NCI-H1694 (cell line): ENCODE measurements at places on chromosomes 13 and 19.
A peak's percentile ranks its signal among the peaks of the same experiment; 100 is the strongest.

- peak; percentile 7 for DNase-seq
These were observed 21.4 kb upstream of the MICU2 start for GRCh38 chr13:21625366-21625765.

GRCh38 chr19:28864577-28865042 lies 348.3 kb downstream of the UQCRFS1 start:
- no peak for DNase-seq

DNA sequence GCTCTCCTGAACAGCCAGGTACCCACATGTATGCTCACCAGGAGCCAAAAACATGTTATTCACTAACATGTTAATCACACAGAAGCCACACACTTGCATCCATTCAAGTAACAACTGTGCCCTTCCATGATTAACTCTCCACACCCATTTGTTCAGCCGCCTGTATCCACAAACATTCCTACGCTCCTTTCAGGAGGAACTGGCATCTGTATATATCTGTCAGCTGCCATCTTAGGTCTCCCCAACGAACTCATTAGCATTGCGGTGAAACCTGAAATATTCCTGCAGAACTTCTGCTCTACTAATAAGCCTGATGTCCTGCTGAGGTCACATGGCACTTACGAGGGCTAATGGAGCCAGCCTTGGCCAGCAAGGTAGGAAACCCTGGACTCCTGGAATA lies 33.0 kb downstream of the OLFM2 start:
- no peak for DNase-seq

DNA sequence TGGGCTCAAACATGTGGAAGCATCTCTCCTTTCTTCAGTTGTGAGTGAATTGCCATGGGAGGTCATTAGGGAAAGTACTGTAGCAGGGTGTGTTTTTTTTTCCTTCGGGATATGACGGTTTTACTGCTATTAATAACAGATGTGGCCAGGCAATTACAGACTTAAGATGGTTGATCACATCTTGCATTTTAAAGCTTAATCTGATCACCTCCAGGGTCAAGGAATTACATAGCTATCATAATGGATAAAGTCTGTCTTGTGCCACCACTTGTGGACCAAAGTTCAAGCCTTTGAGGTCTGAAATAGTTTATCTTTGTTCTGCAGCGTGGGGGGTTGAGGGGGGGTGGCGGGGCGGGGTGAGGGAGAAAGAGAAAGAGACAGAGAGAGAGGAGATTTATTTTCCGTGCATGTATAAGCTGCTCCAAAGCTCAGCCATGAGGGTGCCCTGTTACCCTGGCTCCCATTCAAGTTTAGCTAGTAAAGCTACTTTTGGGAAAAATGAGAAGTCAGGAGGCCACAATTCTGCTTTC lies 5.5 kb upstream of the SERP2 start:
- no peak for DNase-seq

- DNase-seq: no peak
These were observed 56.5 kb downstream of the VAV1 start for GRCh38 chr19:6828698-6829633.

DNA sequence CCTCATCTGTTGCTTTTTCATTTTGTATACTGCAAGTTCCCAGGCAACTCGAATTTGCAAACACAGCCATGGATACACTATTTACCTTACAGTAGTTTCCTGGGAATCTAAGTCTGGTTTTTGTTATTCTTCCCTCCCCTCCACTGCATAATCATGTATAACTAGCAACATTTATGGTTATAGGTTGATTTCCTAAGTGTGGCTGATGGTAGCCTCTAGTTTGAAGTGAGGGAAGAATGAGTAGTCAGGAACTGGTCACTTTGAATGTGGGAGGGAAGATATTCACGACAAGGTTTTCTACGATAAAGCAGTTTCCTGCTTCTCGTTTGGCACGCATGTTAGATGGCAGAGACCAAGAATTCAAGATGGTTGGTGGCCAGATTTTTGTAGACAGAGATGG lies at the start of gene KCNRG:
TSS of gene KCNRG (plus strand) at position 187 of the 400 bp plus-strand sequence. CDS start at position 237, 50 bp downstream.
- no peak for DNase-seq

GRCh38 chr13:102805680-102806079 lies 6.8 kb downstream of the BIVM start:
- DNase-seq: no peak

DNA sequence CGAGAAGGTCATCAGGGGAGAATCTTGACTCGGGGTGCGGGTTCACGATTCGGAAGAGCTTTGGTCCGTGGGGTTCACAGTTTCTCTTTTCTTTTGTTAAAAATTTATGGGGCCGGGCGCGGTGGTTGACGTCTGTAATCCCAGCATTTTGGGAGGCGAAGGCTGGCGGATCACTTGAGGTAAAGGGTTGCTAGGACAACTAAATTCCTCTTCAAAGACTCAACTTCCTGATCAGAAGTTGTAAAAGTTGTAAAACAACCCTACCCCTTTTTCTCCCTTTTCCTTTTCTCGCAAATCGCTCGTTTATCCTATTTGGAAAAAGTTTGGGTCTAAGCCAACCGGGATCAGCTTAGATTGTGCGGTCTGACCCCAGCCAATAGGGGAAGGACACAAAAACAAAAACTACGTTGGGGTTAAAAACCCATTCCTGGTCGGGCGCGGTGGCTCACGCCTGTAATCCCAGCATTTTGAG lies 673 bp downstream of the ZNF486 start:
- DNase-seq: no peak

GRCh38 chr19:49451430-49452181 lies at the start of gene PIH1D1:
Gene PIH1D1, minus strand, starts transcription at chr19:49451814. Its CDS starts 240 bp downstream, at chr19:49451574.
- DNase-seq: peak; percentile 99

DNA sequence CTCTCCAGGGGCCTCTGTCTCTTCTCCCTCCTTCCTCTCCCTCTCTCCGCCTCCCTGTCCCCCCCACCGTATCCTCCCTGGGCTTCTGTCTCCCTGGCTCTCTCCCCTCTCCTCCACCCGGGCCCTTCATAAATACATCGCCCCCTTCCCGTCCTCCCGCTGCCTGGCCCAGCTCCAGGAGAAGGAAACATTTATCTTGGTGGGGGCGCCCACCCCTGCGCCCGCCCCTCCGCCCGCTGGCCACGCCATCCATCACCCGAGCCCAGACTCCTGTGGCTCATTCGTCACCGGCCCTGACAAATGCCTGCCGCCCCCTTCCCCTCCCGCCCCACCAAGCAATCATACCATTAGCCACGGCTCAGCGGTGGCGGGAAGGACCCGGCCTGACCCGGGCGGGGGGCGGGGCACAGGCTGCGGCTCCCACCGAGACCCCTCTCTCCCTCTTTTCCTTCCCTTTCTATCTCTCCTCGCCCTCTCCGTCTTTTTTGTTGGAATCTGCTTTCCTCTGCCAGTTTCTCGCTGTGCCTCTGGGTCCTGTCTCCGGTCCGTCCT lies 2.6 kb upstream of the MEIS3 start:
- peak; percentile 63 for DNase-seq

DNA sequence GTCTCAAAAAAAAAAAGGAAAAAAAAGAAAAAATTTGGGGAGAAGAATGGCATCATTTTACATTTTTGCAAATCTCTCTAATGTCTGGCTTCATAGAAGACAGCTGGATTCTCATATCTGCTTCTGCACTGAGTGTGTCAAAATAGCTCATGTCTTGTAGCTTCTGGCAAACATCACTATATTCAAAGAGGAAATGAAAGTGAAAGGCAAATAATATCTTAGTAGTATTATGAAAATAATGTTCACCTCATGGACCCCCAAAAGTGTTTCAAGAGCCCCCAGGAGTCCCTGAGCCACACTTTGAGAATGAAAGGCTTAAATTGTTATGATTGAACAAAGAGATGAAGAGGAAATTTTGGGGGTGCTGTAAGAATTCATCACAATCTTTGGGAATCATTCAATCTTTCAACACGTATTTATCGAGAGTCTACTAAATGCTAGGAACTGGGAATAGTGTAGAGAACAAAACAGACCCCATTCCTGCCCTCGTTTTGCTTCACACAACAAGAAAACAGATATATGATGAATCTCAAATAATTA lies 1.2 kb upstream of the SLC6A16 start:
- no peak for DNase-seq

GRCh38 chr13:66933994-66934393 lies 296.1 kb downstream of the PCDH9 start:
- DNase-seq: no peak

GRCh38 chr13:95541308-95541707 lies 11.2 kb upstream of the CLDN10 start:
- no peak for DNase-seq

DNA sequence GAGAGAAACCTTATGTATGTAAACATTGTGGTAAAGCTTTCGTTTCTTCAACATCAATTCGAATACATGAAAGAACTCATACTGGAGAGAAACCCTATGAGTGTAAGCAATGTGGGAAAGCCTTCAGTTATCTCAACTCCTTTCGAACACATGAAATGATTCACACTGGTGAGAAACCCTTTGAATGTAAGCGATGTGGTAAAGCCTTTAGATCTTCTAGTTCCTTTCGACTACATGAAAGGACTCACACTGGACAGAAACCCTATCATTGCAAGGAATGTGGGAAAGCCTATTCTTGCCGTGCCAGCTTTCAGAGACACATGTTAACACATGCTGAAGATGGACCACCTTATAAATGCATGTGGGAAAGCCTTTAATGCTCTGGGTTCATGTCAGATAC lies 24.7 kb downstream of the ZNF136 start:
- DNase-seq: no peak

DNA sequence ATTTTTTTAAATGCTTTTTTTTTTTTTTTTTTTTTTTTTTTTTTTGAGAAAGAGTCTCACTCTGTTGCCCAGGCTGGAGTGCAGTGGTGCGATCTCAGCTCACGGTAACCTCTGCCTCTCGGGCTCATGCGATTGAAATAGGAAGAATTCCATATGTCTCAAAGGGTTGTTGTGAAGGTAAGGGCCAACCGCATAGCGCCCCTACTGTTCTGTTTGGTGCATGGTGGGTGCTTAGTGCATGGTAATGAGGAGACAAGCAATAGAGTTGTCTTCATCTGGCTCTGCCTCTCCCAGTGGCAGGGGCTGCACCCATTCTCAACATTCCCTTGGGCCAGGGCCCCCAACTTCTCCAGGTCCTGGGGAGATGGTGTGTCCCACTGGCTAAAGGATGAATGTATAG lies 68.7 kb downstream of the RASL11A start:
- DNase-seq: peak; percentile 23

GRCh38 chr19:18502638-18503294 lies 19.1 kb downstream of the ELL start:
- no peak for DNase-seq

- DNase-seq: no peak
These were observed 77.9 kb downstream of the GNG7 start for GRCh38 chr19:2624537-2625091.

GRCh38 chr19:46466536-46467196 lies 4.7 kb downstream of the PNMA8A start:
- DNase-seq: no peak

DNA sequence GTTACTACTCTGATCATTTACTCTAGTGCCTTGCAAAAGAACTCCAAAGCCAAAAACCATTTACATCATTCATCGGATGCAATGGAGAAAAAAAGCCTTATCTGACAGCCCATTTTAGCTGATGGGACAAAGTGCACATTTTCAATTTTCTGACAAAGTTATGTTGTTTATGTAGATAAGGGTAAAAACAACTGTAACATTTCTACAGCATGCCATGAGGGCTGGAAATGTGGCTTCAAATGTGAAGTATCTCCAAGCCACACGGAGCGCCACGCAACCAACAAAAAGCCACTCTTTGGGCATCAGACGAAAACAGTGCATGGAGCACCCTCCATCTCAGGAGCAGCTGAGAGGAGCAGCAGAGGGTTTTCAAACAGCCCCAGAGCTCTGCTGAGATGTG lies 364.6 kb upstream of the ZNF507 start:
- DNase-seq: no peak

GRCh38 chr13:102609696-102610095 lies 12.9 kb downstream of the TPP2 start:
- no peak for DNase-seq

- DNase-seq: no peak
These were observed at the start of gene LAIR2 for GRCh38 chr19:54502518-54503048. Gene LAIR2, plus strand, starts transcription at chr19:54502831. Its CDS starts 88 bp downstream, at chr19:54502919.

DNA sequence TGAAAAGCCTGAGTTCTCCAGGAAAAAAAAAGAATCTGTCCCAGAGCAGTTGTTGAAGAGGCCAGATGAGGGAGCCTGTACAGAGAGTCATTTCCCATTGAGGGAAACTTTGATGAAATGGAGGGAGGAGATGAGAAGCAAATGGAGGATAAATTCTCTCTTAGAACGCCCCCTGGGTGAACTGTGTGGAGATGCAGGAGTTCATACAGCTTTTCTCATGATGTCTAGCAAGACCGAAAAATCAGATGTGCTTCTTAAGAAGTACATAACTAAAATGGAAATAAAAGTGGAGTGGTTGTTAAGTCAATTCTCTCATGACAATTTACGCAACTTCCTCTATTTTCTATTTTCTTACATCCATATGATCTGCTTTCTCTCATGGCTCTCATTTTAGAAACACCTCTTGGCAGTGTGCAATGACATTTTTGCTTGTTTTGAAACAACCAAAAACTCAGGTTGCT lies 1263.1 kb downstream of the PCDH9 start:
- no peak for DNase-seq

DNA sequence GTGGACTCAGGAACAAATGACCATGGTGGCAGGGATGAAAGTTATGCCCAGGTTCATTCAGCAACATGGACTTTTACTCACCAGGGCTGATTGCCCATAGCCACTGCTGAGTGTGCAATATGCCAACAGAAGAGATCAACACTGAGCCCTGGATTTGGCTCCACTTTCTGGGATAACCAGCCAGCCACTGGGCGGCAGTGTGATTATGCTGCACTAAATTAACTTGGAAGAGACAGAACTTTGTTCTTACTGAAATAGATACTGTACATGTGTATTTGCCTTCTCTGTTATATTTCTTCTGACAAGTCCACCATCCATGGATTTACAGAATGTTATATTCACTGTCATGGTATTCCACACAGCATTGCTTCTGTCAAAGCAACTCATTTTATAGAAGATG lies 257.4 kb downstream of the TDRD3 start:
- DNase-seq: peak; percentile 5

- no peak for DNase-seq
These were observed 73.5 kb downstream of the STK24 start for GRCh38 chr13:98503175-98504028.

- no peak for DNase-seq
These were observed 1.1 kb downstream of the FGF14 start for GRCh38 chr13:102400675-102401145.

GRCh38 chr19:33343859-33344572 lies 29.5 kb upstream of the CEBPG start:
- no peak for DNase-seq

GRCh38 chr13:50133358-50133953 lies 118.2 kb downstream of the KCNRG start:
- DNase-seq: no peak

GRCh38 chr13:29743201-29743786 lies 107.1 kb downstream of the UBL3 start:
- DNase-seq: no peak

DNA sequence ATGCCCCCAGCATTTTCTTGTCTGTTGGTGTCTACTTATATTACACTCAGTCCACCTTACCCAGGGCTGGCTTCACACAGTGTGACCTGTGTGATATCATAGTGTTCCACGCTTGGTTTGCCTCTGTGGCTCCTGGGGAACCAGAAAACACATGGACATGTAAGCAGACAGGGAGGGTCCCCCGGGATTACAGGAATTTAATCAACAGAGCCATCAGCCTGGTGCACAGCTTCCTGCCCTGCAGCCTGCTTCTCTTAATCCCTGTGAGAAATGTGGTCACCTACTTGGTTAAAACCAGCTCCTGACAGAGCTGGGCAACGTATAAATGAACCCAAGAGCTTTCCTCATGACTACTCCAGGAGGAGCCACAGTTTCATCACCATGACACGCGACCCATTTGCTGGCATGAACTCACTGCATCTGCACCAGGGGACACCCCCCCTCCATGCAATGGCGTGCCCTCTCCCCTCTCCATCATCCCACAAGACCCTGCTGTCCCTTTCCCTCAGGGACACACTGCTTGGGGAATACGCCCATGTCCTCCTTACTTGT lies 152.1 kb downstream of the UQCRFS1 start:
- DNase-seq: no peak
